ENCODE measurements at places on chromosomes 1 and 21. TPM values are rescaled to one million over a fixed set of nuclear protein-coding genes. Genes with fewer than 3 reads are reported as not detected.
A peak's percentile ranks its signal among the peaks of the same experiment; 100 is the strongest.

GRCh38 chr1:94798462-94798861 lies 21.7 kb upstream of the SLC44A3 start:
- no peak overlapping the region for H3K4me3 ChIP-seq
- H3K4me1 ChIP-seq: peaks cover under 1% of the 10 kb centered on the region
- no peaks in the 10 kb centered on the region for H3K27me3 ChIP-seq
- DNase-seq: no peak
- H3K27ac ChIP-seq: no peak overlapping the region
- H3K36me3 ChIP-seq: no peaks in the 10 kb centered on the region

GRCh38 chr21:36859744-36860501 lies 106.5 kb downstream of the HLCS start:
- no peaks in the 10 kb centered on the region for H3K27me3 ChIP-seq

DNA sequence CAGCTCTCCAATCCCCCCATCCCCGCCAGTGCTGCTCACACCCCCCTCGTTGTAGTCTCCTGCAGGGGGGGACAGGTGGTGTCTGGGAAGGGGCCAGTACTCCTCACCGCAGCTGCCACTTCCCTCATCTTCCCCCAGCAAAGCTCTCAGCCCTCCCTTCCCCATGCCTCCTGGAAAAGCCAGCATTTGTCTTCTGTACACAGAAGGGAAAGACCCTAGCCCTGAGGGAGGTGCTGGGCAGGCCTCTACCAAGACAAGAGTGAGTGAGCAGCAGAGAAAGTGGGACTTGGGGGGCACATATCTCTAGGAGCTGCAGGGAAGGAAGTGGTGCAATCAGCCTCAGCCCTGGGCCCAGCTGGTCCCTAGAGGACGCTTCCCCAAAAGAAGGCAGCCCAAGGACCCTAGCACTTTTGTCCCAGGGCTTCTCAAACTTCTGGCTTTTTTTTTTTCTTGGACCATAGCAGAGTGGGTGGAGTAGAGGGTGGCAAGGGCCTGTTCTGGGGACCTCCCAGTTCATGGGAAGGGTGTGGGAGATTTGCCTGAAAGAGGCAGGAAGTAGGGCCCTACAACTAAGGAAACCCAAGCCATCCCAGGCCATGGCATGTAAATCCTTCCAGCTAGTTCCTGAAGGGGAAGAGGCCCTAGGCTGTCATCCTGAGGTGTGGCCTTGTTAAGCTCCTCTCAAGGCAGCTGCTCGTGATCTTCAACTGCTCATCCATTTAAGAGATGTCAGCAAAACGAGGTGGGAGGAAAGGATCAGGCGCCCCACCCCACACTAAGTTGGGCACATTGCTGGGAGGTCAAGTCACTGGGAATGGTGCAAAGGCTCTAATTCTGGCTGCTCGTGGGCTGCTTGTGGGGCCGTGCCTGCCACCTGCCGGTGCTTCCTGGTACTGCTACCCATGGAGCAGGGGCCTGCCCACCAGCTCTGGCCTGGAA lies 12.6 kb downstream of the ZC3H12A start:
- no peaks in the 10 kb centered on the region for H3K27me3 ChIP-seq
- DNase-seq: peak; percentile 84
- H3K36me3 ChIP-seq: peaks cover 2% of the 10 kb centered on the region
- H3K4me3 ChIP-seq: no peak overlapping the region
- H3K27ac ChIP-seq: peak overlapping the region; percentile 9

- H3K4me1 ChIP-seq: no peaks in the 10 kb centered on the region
- no peaks in the 10 kb centered on the region for H3K36me3 ChIP-seq
- peak overlapping the region; percentile 20 for H3K4me3 ChIP-seq
- H3K27ac ChIP-seq: peak overlapping the region; percentile 32
Measured at GRCh38 chr1:201954263-201955008, 867 bp upstream of the TIMM17A start.

- H3K4me3 ChIP-seq: no peak overlapping the region
- no peaks in the 10 kb centered on the region for H3K27me3 ChIP-seq
- no peak overlapping the region for H3K27ac ChIP-seq
- DNase-seq: no peak
- H3K4me1 ChIP-seq: no peaks in the 10 kb centered on the region
Measured at GRCh38 chr1:152164517-152165136, 5.6 kb upstream of the RPTN start.

DNA sequence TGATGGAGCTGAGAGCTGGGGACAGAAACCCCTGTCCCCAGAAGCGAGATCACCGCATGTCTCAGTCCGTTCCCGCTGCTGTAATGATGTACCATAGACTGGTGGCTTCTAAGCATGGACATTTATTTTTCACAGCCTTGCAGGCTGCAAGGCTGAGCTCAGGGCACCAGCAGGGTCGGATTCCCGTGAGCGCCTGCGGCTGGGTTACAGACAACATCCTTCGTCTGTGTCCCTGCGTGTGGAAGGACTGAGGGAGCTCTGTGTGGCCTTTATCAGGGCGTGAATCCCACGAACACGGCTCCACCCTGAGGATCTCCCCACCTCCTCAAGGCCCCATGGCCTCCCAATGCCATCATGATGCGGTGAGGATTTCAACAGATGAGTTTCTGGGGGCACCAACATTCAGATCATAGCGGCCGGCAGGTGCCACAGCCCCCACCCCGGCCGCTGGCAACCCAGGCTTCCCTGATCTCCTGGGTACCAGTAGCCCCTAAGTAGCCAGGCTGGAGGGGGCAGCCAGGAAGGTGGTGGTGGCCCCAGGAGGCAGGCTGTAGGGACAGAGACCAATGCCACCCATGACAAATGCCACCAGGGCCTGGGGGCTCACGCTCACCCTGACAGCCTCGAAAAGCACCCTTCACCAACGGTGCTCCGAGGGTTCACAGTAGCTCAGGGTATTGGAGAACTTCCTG lies 104.4 kb downstream of the CRYAA start:
- peak; percentile 22 for DNase-seq
- no peaks in the 10 kb centered on the region for H3K27me3 ChIP-seq
- H3K4me1 ChIP-seq: no peaks in the 10 kb centered on the region

GRCh38 chr21:39611551-39612190 lies 1.1 kb upstream of the B3GALT5 start:
- no peak overlapping the region for H3K4me3 ChIP-seq
- no peak for DNase-seq
- H3K27ac ChIP-seq: no peak overlapping the region
- no peaks in the 10 kb centered on the region for H3K4me1 ChIP-seq
- no peaks in the 10 kb centered on the region for H3K27me3 ChIP-seq

- no peaks in the 10 kb centered on the region for H3K36me3 ChIP-seq
- peak overlapping the region; percentile 97 for H3K4me3 ChIP-seq
- no peaks in the 10 kb centered on the region for H3K4me1 ChIP-seq
- DNase-seq: peak; percentile 78
Measured at GRCh38 chr1:227317523-227318015, 723 bp downstream of the CDC42BPA start.

DNA sequence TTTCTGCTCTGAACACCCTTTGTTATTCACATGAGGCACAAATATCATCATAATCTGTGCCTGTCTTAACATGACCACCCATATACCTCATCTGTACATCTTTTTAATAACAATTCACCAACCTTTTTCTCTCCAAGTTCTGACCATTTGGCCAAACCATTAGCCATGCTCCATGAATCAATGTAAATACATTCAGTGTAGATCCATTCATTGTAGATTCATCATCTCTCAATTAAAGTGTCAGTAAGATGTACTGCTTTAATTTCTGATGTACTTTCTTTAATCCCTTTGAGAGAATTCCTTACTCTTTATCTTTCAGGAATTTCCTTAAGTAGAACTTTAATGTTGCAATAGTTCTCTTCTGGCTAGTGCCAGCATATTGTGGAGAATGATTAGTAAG lies 126.2 kb upstream of the LRRC7 start:
- H3K4me3 ChIP-seq: no peak overlapping the region
- H3K36me3 ChIP-seq: no peaks in the 10 kb centered on the region
- DNase-seq: no peak
- H3K27ac ChIP-seq: no peak overlapping the region
- no peaks in the 10 kb centered on the region for H3K4me1 ChIP-seq

ANGPTL3 gene
- total RNA-seq: not detected

COL24A1 gene
- 3.0 TPM for total RNA-seq

HHIPL2 gene
- 0.33 TPM for total RNA-seq

FCRL5 gene
- total RNA-seq: 0.84 TPM

KRTAP10-4 gene
- not detected for total RNA-seq

KCNJ9 gene
- total RNA-seq: not detected

CRP gene
- total RNA-seq: 0.32 TPM

All from aorta (tissue), 5 donors.